ENCODE measurements at places on chromosomes 3 and 15.

DNA sequence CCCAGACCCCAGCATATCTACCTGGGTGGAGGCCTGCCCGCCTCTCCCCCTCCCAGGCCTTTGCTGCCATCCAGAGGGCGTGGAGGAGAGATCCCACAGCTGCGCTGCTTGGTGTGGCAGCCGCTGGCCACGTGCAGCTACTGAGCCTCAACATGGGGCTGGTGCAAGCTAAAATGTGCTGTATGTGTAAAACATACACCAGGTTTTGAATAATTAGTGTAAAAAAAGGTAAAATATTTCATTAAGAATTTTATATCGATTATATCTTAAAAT lies 95.8 kb downstream of the SEC22A start:
- DNase-seq, result no peak

DNA sequence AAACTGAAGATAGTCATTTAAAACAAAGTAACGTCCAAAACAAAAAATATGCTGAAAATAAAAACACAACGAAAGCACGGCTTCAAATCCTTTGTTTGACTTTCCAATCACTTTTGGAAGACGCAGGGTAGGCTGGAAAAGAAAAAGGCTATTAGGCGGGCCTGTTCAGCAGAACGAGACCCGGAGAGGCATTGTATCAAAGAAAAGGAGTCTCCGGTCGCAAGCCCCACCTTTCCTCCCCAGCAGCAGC lies 691 bp downstream of the SENP7 start:
- no peak for DNase-seq

GRCh38 chr15:85048430-85048829 lies 66.8 kb downstream of the PDE8A start:
- no peak for DNase-seq

DNA sequence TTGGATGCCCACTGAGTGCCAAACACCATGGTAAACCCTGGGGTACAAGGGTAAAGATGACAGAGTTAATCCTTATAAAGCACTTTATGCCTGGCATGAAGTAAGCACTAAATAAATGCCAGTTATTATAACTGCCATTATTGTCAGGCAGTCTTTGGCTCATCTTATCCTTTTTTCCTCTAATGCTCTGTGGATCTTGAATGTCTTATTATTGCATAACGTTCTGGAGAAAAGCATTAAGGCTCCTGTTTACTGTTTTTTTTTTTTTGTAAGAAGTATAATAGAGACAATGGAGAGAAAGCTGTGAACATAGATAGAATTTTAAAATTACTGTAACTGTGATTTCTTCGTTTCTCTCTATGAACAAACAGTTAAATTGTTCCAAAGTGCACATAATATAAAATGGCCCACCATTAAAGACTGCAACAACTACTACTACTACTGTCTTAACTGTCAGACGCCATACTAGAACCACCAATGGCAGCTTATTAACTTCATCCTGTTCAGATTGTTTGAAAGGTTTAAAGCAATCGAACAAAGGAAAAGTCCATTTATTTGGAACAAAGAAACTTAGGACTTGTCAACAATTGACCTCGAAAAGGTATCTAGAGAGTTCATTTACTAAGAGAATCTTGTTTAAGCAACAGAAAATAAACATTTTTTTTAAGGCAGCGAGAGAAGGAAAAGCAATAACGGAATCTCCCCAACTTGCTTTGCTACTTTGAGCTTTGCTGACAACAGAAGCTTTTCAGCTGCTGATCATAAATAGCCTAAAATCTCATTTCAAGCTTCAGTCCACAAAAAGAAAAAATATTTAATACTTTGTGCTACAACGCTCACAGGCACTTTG lies 520.7 kb downstream of the ROBO1 start:
- no peak for DNase-seq

DNA sequence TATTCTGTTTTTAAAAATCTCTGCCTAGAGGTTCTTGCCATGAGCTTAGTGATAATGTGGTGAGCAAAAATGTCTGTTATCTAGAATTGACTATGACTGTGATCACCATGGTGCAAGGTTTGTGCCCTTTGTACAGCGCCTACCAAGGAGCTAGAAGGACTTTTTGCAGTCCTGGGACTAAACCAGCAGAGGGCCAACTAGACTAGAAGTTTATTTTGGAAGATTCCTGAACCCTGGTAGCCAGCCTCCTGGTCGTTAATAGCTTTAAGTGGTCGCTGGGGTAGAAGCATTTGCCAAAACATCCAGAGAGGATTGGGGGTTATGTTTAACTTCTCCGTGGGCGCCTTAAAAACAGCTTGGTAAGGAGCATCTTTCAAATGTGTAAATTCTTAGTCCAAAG lies 7.8 kb downstream of the SCG5 start:
- DNase-seq, result no peak

DNA sequence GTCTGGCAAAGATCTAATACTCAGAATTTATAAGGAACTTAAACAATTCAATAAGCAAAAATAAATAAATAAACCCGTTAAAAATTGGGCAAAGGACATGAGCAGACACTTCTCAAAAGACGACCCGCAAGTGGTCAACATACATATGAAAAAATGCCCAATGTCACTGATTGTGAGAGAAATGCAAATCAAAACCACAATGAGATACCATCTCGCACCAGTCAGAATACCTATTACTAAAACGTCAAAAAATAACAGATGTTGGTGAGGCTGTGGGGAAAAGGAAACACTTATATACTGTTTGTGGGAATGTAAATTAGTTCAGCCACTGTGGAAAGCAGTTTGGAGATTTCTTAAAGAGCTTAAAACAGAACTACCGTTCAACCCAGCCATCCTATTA lies 188.0 kb upstream of the MRPL3 start:
- no peak for DNase-seq

- no peak for DNase-seq
Measured at GRCh38 chr15:51405693-51406523, 64.5 kb downstream of the GLDN start.

- no peak for DNase-seq
Measured at GRCh38 chr3:100169201-100169920, 55.1 kb upstream of the FILIP1L start.

All from stimulated activated naive CD4-positive, alpha-beta T cell (primary cell).